ENCODE measurements at places on chromosomes 11 and 22.

- DNase-seq, result no peak
These were observed 28.5 kb downstream of the MAFF start for GRCh38 chr22:38230108-38230825.

DNA sequence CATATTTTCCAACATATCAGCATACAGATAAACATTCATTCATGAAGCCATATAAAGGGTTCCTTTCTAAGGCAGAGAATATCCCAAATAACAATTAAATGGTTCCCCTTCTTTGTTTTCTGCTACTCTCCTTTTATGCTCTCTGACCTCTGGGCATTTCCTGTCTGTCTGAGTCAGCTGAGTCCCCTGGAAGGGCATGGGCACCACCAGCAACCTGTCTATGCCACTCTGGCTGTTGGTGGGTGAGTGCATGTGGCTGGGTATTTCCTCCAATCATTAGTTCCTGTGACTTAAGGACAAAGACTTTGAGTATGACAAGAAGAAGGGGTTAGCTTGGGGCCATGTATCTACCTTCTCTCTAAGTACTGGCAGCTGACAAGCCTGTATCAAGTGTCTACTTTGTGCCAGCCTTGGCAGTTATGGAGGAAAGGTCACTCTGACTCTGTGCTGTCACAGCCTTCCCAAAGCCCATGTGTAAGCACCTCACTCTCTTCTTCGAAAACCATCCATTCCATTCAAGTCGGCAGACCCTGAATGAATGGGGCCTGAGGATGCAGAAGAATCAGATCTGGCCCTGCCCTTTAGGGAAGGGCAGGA is 86.3 kb upstream of the PHOX2A start:
- no peak for DNase-seq

- DNase-seq, result peak; percentile 24
These were observed 5.7 kb upstream of the ACAT1 start for GRCh38 chr11:108115500-108116140.

- DNase-seq, result no peak
These were observed 161.8 kb upstream of the GRK3 start for GRCh38 chr22:25402501-25403283.

DNA sequence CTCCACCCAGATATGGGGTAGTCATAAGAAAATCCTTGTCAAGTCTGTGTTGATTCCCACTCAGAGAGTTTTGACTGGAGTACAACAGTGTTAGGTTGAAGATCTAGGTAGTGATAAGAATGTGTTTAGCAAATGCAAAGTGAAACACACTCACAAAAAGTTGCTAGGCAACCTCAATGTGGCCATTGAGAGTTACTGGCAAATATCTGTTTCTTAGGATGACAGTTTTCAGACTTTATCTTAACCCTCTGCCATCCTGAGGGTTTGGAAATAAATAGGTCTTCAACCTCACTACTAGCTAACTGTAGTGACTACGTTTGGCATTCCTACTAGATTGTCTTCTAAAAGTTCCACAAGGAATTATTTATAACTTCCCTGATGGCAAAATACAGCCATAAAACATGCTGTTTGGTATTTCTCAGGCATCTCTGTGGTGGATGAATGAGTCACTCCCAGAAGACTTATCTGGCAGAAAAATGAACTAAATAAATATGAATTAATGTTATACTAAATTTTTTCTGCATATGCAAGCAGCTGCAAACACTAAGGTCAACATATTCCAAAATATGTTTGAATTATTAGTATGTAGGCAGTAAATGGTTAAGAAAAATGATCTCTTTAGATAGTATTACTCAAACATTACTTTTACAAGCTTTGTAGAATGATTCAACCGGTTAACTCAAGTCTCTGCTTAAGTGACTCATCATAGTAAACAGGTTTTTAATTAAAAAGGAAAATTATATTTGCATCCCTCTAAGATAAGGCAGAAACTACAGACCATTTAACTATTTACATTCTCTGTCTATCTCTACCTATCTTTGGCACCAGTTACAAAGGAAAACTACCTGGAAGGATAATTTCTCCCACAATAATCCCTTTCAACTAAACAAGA is 17.1 kb upstream of the SYTL2 start:
- DNase-seq, result peak; percentile 94

DNA sequence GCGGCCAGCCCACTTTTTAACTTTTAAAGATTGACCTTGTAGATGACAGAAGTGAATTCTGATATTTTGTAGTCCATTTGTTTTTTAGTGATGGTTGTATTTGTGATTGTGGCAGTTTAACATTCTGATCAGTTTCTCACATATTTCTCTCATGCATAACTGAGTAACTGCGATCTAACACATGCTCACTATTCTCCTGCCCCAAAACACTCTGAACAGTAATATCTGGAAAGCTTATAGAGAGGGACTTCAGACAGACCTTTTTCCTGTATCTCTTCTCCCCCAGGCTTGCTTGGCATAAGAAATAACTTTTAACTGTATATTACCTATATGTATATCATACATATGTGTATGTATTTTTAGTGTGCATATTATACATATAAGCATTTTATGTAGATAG is 37.3 kb upstream of the MYO18B start:
- no peak for DNase-seq

- no peak for DNase-seq
These were observed 102.1 kb upstream of the BID start for GRCh38 chr22:17876306-17876831.

GRCh38 chr22:44291674-44292360 is 20.9 kb downstream of the SHISAL1 start:
- no peak for DNase-seq

DNA sequence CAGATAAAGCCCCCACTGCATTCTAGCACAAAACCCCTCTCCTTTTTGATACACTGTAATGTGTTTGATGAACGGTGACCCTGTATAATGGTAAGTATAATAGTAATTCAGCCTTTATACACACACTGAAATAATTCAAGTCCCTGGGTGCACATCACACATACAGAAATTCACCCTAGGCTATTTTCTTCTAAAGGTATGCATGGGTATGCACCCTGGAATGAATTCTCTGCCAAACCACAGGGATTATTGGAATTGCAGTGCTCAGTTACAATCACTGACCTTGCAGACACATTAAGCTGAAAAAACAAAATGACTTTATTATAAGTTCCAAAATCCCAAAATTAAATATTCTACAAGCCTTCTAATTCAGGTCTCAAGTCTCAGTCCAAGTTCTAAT is 245.9 kb upstream of the FAT3 start:
- no peak for DNase-seq

- no peak for DNase-seq
These were observed 424.2 kb downstream of the LARGE1 start for GRCh38 chr22:33496112-33496511.

DNA sequence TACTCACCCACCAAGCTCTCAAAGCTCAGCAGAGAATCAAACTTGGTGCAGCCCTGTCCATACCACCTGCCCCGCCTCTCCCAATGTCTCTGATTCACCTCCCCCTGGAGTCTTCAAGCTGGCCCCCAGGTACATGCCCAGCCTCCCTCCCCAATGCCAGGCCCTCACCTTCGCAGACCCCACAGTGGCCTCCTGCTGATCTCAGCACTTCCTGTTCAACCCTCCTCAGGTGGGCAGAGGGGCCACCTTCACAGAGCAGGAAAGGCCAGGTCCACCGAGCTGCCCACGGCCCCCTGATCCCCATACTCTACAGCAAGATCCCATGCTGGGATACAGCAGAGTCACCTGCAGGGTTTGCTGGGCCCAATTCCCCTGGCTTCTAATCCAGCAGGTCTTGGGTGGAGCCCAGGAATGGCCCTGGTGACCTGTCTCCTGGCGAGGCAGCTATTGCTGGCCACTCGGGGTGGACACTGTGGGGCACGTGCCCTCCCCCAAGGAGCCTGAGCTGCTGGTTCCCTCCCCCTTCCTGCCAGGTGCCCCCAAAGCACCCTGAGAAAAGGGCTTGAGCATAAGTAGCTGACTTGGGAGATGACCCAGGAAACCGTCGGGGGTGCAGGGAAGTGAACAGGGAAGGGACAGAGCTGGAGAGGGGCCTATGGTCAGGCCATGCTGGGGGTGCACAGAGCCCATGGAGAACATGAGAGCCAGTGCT is 150.7 kb downstream of the BRD1 start:
- DNase-seq, result no peak

DNA sequence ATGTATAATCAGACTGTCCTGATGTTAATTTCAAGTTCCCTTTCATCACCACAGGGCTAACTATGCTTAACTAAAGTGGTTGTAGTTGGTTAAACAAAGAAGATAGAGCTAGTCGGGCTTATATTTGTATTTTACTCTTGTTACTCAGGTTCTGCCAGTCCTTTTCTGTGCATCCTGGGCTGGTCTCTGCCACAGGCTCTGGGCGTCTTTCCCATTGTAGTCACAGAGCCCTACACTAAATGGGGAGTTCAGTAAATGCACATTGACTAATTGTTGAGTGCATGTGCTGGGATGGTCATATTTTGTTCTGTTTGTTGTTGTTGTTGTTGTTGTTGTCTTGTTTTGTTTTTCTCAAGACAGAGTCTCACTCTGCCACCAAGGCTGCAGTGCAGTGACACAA is 125.4 kb upstream of the PGR start:
- no peak for DNase-seq

GRCh38 chr11:45470151-45470793 is 184.1 kb upstream of the SYT13 start:
- peak; percentile 32 for DNase-seq

DNA sequence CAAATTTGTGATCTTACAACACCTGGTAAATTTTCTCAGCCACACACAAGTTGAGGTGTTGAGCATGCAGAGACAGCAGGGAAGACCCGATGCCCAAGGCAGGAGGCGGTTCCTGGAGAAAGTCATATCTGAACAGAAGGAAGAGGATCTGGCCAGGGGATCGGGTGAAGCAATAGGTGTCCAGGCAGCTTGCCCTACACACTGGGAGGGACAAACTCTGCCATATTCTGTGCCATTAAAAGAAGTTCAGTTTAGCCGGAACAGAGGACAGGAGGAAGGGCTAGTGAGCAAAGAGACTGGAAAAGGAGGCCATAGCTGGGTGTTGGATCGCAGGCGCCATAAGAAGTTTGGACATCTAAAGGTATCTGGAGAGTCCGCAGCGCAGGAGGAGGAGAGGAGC is 76.5 kb downstream of the TMPRSS5 start:
- DNase-seq, result no peak

- no peak for DNase-seq
These were observed 17.0 kb upstream of the TBCEL start for GRCh38 chr11:121006922-121007321.

GRCh38 chr11:16280256-16280682 is 76.1 kb downstream of the SOX6 start:
- DNase-seq, result no peak

- DNase-seq, result no peak
These were observed 16.6 kb downstream of the TTLL8 start for GRCh38 chr22:50041361-50042065.

- DNase-seq, result no peak
These were observed 3.0 kb downstream of the PKP3 start for GRCh38 chr11:396948-397548.

- no peak for DNase-seq
These were observed 12.0 kb upstream of the OR51L1 start for GRCh38 chr11:4982678-4983077.

GRCh38 chr11:14422814-14423182 is 63.8 kb upstream of the RRAS2 start:
- DNase-seq, result no peak

DNA sequence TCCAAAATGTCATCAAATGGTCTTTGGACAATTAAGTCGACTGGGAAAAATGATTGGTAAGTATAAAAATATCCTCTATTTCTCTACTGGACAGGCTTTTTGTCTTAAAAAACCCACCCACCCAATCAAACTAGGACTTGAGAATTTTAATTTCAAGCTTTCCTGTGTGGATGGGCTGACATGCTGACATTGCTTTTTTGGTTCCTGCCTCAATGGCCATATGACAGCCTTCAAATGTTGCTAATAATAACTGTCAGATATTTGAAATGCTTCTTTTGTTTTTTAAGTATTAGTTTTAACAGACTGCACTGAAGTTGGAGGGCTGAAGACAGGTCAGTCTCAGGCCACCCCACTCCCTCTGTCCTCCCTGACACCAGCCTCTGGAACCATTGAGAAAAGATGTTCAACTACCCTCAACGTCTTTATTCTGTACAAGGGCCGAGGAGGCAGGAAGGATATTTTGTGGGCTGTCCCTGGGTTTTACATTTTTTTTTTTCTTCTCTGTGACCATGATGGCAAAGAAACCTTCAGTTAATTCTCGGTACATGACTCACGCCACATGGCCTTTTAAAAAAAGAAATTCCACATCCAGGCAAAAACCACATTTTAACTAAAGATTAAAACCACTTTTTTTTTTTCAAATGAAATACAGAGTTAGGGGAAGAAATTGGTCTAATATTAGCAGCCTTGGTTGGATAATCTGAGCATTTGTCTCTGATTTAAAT is 130.4 kb downstream of the SLC1A2 start:
- peak; percentile 62 for DNase-seq

DNA sequence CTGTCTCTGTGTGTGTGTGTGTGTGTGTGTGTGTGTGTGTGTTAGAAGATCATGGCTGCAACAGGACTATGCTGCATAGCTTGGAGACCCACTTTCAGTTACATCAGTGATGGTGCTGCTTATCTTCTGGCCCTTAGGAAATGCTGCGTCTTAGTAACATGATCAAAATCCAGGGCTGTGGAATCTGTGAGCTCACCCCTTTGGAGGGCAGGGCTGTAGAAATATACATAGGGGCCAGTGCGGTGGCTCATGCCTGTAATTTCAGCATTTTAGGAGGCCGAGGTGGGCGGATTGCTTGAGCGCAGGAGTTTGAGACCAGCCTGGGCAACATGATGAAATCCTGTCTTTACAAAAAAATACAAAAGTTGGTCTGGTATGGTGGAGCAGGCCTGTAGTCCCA is 151.5 kb upstream of the RASSF10 start:
- DNase-seq, result no peak

- DNase-seq, result no peak
These were observed 248.7 kb upstream of the ARHGAP42 start for GRCh38 chr11:100438376-100438775.

GRCh38 chr11:64248578-64248977 is 1.8 kb upstream of the PPP1R14B start:
- DNase-seq, result no peak

DNA sequence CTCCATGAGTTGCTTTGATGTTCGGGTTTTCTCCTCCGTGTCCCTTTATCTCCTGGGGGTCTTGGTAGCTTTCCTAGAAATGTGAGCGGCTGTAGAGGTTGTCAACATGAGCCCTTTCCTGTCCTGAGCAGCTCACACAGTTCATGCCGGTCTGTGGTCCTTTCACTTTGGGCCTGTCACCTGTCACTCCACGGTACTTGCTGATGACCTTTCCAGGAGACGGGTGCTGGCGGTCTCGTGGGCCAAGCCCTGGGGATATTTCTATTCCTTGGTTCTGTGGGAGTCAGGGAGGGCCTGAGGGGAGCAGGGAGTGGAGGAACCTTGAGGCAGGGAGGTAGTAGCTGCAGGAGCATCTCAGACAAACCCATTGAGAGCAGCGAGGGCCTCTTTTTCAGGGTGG is 20.9 kb upstream of the FGF4 start:
- DNase-seq, result no peak
